Fibroblast of the conjunctiva (primary cell): ENCODE measurements at places on chromosomes 3 and 15.

DNA sequence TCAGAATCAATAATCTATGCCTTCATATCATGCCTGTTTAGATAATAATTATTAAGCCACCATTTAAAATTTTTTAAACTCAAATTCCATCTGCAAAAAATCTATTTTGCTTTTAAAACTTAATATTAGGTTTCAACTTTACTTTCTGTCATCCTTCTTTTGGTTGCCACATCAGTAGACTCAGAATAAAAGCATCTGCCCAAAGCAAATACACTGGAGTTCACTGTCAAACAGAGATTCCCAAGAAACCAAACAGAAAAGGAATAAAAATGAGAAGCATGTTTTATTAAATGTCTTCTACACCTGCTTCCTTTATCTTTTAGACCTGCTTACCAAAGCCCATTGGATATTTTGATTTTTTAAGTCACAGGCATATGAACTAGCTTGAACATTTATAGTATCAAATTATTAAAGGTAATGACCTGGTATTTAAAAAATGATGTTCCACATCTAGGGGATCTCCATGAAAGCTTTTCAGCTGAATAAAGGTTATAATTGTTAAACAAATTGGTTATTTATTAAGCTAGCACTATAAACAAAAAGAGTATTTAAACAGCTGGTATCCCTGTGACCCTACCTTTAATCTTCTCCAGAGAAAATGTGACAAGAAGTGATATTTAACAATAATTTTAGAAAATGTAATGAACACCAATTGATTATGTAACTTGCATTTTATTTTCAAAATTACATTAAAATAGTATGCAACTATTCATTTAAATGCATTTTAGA, 62.5 kb downstream of the ALCAM start:
- DNase-seq: no peak

DNA sequence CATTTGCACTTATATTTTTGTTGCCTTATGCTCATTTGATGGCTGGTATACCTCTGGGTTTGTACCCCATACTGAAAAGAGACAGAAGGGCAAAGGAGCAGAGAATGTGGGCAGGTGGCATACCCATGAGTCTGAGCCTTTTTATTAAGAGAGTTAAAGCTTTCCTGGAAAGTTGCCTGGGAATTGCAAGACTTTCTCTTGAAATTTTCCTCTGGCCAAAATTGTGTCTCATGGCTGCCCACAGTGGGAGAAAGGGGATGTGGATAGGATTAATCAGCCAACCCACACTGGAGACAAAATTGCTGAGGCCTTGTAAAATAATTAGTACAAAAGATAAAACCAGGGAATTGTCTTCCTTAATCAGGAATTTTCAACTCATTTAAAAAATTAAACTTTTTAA, 8.2 kb upstream of the NMD3 start:
- no peak for DNase-seq

- DNase-seq: no peak
Observed at GRCh38 chr3:100335434-100335833, 877 bp downstream of the NIT2 start.

GRCh38 chr3:4401441-4401840, 65.6 kb downstream of the SUMF1 start:
- no peak for DNase-seq

- DNase-seq: no peak
Observed at GRCh38 chr3:138405486-138405885, 28.9 kb upstream of the ESYT3 start.

- DNase-seq: peak; percentile 27
Observed at GRCh38 chr15:88834211-88834812, 31.1 kb downstream of the ACAN start.

GRCh38 chr3:12316253-12316652, 27.4 kb downstream of the PPARG start:
- no peak for DNase-seq

DNA sequence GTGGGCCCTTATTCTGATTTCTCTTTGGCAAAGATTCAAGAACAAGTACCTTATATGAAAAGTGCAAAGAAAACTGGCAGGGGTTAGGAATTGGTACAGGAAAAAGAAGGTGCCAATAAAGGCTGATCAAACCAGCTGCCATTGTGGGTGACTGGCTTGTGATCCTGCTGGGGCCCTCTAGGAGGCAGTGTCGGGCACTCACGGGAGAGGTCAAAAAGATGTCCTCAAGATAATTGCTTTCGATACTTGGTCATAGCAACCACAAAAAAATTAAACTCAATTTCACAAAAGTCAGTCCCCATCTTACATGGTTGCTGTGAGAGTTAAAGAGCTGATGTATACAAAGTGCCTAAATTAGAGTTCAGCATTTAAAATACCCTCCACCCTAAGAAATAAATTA, 31.0 kb upstream of the CAV3 start:
- no peak for DNase-seq

DNA sequence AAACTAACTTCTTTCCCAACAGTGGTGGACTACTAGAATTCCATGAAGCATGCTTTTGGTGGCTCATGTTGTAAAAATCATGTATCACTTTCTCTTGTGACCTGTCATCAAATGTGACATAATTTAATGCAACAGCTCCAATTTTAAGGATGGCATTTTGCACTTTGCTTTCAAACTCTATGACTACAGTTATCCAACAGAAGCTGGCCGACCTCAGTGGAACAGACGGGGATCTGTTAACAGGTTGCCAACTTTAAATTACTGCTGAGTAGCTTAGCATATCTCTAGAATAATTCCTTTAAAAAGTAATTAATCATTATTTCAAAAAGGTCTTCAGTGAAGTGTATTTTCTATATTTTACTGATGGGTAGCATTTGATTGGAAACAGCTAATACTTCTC, 907.4 kb downstream of the FHIT start:
- DNase-seq: no peak

- DNase-seq: no peak
Observed at GRCh38 chr3:122603056-122603455, 25.6 kb downstream of the PARP15 start.

GRCh38 chr3:150703299-150703755, 393 bp downstream of the ERICH6 start:
- no peak for DNase-seq

DNA sequence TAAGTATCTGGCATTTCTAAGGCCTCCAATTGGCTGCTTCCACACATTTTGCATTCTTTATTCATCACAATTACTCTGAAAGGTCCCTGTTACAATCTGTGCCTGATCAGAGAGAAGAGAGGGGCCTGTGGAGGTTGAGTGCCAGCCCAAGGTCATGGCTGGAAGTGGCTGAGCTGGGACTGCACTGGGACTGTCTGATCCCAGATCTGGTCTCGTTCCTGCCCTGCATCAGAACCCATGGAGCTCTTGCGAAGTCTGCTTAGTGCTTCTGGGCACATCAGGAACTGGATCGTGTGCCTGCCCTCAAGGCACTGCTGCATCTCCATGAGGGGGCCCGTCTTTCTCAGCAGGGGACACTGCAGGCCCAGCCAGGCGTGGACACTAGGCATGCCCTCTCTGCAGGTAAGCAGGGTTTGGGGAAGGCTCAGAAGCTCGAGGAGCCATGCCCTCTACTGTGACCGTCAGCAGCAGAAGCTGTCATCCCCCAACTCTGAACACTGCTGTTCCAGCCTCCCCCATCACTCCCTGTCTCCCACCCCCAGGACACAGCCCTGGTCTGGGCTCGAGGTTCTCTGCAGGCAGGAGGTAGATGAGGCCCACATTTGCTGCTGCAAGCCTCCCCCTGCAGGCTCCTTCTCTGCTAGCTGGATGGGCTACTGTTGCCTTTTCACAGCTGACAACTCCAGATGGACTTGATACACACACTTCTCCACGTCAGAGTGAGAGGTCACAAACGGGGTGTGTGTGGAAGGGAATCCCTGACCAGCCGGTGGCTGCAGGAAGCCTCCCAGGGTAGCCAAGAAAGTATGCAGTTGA, 96.5 kb upstream of the PRR23E start:
- no peak for DNase-seq

- DNase-seq: no peak
Observed at GRCh38 chr3:15556512-15556911, 35.0 kb upstream of the COLQ start.

DNA sequence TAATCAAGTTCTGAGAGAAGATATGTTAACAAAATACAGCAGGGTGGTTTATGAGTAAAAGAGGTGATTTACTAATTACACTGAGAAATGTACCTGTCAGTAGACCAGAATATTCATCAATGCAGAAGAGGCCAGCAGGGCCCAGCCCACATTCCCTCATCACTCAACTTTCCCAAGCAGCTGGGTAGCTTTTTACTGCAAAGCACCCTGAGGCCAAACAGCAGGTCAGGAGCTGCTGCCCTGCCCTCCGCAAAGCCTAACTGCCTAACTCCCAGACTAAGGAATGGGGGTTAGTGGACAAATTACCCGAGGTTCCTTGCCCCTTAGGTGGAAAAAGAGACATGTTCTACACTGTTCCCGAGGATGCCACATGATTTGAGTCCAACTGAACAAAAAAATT, 108.2 kb downstream of the TBL1XR1 start:
- no peak for DNase-seq

- no peak for DNase-seq
Observed at GRCh38 chr3:194030372-194030771, 105.6 kb upstream of the HES1 start.

GRCh38 chr3:11391174-11391879, 119.1 kb downstream of the ATG7 start:
- no peak for DNase-seq

DNA sequence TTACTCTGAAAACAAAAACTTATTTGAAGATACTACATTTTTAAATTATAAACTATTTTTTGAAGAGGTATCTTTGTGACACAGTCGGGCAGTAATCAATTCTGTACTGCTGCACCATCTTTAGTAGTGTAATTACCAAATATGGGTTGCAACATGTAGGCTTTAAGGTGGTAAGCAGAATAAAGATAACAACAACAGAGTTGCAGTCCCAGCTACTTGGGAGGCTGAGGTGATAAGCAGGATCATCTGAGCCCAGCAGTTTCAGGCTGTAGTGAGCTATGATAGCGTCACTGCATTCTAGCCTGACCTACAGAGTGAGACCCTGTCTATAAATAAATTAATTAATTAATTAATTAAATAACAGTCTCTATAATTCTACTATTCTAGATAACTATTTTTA, 6.0 kb downstream of the PLOD2 start:
- no peak for DNase-seq

GRCh38 chr3:73255609-73256029, 194.2 kb downstream of the EBLN2 start:
- DNase-seq: peak; percentile 10

DNA sequence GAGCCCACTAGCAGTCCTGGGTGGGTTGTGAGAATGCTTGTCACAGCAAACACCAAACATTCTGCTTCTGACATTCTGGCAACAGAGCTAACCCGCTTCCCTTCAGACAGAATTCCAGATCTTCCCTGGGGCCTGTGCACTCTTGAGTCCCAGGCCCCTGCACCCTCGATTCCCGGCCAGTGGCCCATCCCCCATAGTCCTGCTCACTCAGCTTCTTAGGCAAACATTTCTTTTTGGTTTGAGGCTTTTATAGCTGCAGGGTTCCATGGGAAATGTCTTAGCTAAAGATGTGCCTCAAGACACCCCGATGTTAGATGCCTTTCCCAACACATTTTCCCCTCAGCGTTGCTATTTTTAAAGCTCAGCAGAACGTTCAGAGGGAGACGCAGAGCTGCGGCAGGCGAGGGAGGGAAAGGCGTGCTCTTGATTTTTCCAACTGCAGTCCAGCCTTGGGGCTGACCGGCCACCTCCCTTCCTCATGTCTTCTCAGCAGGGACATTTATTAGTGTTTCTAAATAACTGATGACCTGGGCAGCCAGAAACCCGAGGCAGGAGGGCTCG, 35.2 kb downstream of the ABTB1 start:
- DNase-seq: no peak

DNA sequence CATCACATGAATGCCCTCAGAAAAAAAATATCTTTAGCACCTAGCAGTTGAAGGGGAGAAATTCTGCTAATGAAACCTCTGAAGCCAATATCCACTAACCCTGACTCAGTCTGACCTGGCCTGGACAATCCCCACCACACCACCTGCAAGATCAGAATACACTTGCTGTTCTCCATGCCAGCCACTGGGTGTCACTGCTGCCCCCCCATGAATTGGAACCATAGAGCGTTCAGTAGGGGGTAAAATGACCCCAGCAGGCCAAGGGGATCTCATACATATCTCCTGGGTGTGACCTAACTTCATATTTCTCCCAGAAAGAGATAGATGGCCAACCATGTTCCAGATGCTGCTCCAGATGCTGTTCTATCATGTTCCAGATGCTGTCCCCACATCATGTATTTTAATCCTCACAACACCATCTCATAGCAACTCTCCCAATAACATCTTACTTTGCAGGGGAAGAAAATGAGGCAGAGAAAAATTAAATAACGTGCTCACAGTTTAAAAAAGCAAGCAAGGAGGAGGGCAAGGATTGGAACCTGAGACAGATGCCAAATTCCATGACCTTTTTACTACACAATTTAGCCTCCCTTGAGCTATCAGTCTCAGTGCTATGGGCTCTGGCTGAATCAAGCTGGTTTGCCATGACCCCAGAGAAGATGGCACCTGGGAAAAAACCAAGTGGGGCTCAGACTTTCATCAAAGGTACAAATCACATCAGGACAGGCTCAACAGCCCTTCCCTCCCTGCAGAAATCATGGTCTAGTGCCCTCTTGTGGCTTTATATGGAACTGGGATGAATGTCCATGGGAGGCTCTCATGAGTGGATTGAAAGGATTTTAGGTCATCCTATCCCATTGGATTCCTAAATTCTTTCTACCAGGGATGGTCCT, 12.4 kb downstream of the NTRK3 start:
- no peak for DNase-seq
